ENCODE measurements at places on chromosomes 3 and 15.

DNA sequence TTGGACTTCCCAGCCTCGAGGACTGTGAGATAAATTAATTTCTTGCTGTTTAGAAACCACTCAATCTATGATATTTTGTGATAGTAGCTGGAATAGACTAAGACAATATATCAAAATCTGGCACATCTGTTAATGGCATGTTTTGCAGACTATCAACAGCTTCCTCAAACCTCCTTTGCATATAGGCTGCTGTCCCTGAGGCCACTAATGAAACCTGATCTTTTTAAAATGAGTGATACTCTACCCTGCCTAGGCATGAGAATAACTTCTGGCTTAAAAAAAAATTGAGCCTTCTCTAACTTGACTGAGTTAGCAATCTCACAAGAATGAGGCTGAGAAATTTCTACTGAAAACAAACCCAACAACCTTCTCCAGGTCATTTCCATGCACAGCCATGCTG is 176.0 kb upstream of the CRBN start:
- no peak for DNase-seq

DNA sequence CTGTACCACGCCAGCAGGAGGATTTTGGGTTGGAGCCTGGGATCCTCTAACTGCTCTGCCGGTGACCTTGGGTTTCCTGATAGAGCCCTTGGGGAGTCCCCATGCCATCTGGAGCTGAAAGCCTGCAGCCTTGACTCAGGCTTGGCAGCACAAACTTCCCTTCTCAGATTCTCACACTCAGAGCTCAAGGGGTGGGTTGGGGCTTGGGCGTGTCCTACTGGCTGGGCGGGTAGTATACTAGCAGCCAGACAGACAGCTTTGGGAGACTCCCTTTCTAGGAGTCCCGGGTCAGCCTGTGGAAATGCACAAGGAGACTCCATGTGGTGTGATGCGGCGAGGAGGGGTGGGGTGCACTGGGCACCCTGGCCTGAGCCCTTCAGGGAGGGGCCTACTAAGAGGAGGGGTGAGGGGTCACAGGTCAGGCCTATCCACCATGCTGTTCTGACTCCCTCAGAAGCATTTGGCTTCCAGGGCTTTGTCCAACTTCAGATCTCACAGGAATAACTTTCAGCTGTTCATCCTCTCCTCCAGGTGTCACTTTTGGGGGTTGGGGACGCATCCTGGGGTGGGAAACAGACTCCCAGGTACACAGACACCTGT is 21.6 kb upstream of the PLXNA1 start:
- no peak for DNase-seq

DNA sequence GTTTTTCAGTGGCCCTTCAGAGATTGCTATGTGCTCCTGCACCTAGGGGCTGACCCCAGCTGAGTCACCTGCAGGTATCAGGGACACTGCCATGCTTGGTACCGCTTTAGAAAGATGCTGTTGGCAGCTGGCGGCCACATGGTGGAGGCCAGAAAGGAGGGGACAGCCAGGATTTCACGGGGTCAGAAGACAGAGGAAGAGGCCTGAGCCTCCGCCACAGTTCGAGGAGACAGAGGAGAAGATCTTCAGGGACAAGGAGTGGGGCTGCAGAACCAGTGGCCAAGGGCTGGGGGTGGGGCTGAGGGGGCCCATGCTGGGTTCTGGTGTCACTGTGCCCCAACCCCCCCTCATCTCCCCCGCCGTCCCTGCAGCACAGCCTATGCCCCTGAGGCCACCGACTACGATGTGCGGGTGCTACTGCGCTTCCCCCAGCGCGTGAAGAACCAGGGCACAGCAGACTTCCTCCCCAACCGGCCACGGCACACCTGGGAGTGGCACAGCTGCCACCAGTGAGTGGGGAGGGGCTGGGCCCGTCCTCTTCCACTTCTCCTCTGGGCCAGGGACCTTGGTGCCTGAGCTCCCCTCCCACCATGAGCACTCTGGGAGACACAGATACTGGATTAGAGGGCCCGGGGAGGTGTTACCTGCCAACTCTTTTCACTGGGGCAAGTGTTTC is 19.9 kb downstream of the LOXL1 start:
- DNase-seq = no peak

GRCh38 chr3:85560088-85560785 is 601.4 kb downstream of the CADM2 start:
- no peak for DNase-seq

DNA sequence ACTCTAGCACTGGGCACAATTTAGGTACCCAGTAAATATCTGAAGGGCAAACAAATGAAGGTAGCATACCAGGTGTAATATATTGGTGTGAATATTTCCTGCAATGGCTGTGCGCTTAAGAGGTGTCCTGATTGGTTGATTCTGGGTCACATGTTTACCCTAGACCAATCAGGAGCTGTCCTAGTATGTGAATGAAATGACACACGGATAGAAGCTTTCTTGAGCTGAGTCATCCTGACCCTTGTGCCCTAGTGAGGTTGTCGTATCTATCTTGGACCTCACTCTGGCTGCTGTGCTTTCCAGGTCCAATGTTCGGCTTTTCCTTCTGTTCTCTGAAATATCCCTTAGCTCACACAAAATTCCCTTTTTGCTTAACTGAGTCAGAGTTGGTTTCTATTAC is 58.1 kb upstream of the FOXP1 start:
- no peak for DNase-seq

DNA sequence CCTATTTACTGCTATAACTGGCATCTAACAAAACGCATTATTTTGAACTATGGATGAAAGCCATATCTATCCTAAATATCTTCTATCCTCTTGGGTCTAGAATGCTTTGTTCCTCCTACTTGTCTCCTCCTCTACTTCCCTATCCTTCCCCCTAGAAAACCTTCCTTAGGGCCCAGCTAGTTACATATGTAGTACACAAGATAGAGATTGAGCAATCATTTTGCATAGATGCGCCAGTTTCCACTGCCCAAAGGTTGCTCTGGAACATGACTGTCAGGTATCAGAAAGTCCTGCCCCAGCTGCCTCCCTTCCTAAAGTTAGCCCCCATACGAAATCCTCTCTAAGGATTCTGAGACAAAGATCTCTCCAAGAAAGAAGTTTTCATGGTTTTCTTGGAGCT is 55.1 kb downstream of the GPR160 start:
- no peak for DNase-seq

DNA sequence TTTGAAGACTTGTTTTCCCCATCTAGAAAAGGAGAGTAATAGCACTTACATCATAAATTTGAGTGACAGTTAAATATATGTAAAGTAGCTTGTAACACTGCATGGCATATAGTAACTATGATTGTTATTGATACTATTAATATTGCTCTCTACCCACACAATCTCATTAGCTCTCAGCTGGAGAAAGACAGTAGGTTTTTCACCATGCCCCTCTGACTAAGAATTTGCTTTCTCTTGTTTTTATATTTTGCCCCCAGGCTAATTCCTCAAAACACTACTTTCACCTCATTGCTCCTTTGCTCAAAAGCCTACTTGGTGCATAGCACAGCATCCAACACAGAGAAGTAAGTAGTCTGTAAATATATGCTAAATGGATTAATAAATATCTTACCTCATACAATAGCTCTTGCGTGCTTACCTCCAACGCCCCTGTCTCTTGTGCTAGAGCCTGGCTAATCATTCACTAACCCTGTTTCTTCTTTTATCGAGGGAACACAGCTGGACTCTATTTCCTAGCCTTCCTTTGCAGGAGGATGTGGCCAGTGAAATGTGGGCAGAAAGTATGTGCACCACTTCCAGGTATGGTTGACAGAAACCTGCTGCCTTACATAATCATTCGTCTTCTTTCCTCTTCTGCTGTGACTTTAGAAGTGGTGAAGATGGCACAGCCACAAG is 190.0 kb downstream of the PLCH1 start:
- DNase-seq = no peak

- peak; percentile 37 for DNase-seq
These were observed 4.0 kb upstream of the SMCO1 start for GRCh38 chr3:196518966-196519717.

DNA sequence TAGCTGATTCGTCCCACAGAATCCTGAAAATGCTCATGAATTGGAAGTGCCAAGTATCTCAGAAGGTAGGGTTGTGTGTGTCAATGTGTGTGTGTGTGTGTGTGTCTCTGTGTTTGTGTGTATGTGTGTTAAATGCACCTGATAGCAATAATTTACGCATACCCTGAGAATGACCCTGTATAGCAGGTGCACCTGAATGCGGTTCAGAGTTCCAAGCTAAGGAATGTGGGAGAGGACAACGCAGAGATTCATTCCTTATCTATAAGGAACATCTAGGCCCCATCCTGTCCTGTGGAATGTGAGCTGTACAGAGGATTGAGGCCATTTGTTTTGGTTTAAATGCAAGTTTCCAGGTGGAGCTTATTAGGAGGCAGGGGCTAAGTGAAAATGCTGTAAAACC is 49.1 kb upstream of the NEDD4 start:
- no peak for DNase-seq

- no peak for DNase-seq
These were observed 225.7 kb downstream of the DPH6 start for GRCh38 chr15:35320158-35320780.

DNA sequence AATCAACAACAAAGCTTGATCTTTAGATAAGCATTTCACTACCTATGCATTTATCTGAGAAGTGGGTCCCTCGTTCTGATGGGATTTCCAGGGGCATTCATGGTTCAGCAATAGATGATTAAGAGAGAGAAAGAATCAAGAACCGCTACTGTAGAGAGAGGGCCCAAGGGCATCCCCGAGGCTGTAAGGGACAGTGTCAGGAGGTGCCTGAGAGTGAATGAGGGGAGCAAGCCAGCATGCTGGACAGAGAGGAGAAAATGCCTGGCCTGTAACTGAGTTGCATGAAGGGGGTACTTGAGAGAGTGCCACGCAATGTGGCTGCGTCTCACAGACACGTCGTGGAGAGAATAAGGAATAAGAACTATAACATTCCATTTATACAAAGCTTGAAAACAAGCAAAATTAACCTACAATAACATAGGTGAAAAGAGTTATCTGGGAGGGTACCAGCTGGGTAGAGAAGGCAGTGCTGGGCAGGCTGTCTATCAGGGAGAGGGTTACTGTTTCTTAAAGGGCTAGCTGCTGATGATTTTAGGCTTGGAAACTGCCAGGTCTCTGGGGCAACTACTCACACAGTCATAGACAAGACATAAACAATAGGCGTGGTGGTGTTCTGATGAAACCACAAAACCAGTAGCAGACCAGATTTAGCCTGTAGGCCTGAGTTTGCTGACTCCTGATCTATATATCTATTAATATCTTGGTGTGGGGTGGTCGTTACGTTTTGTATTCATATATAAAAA is 374.6 kb upstream of the CFAP20DC start:
- peak; percentile 79 for DNase-seq

- peak; percentile 65 for DNase-seq
These were observed 130.2 kb downstream of the CHSY1 start for GRCh38 chr15:101121511-101122090.

GRCh38 chr3:184322731-184323487 is 8.5 kb downstream of the EIF4G1 start:
- DNase-seq = no peak

- DNase-seq = no peak
These were observed 2.8 kb downstream of the EDEM1 start for GRCh38 chr3:5190147-5190791.

Measured in fibroblast of skin of abdomen (primary cell).